ENCODE measurements at places on chromosomes 2 and 18.

GRCh38 chr2:199693861-199694260, 157.1 kb downstream of the FTCDNL1 start:
- no peak for DNase-seq

- DNase-seq, result no peak
These were observed 132.9 kb downstream of the SOCS6 start for GRCh38 chr18:70421471-70422390.

GRCh38 chr18:25234740-25235345, 117.1 kb downstream of the ZNF521 start:
- DNase-seq, result no peak

DNA sequence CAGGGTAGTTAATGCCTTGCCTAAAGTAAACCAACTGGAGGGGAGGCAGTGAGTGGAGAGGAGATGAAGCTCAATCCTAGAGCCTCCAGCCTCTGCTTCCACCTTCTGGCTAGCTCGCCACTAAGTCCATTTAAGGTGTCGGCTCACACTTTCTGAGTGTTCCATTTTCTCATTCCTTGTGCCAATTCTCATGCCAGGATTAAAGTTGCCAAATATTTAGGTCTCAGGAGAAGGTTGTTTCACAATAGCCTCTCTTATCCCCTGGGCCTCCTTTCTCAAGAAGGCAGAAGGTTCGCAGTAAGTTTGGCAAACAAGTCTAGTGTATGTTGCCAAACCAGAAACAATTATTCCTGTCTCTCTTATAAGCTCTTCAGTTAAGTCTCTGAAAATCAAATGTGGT, 57.2 kb downstream of the TACR1 start:
- DNase-seq, result no peak

- DNase-seq, result no peak
These were observed 178.1 kb downstream of the BARD1 start for GRCh38 chr2:214631406-214631805.

DNA sequence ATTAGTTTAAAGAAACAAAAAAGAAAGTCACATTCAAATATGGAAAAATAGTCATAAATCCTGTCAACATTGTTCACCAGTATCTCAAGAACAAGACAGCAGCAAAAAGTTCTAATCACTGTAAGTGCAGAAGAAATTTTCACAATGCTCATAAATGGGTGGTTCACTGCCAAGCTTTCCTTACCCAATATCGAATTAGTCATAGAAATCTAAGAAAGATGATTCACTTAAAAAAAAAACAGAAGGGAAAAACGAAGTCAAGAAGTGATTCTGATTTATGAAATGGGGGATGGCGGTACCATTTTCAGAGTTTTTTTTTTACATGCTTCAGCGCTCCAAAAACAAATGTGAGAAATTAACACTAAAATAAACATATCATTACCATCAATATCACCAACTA, 156.7 kb downstream of the EXOC6B start:
- DNase-seq, result no peak

DNA sequence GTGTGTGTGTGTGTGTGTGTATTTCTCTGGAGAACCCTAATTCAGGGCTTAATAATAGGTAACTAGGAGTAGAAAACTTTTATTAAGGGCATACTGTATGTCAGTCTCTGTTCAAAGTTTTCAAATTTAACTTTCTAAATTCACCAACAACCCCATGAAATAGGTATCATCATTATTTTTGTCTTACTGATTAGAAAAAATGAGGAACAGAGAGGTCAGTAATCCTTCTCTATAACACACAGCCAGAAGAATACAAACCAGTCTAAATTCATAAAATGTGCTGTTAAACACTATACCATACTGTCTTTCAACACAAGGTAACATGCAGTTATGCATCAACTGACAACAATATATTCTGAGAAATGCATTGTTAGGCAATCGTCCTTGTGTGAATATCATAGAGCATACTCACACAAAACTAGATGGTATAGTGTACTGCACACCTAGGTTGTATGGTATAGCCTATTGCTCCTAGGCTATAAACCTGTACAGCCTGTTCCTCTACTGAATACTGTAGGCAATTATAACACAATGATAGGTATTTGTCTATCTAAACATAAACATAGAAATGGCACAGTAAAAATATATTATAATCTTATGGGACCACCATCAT, 143.1 kb downstream of the PTH2R start:
- no peak for DNase-seq

Measured in hippocampal formation (tissue), 2 donors.